Karpas-422 (cell line): ENCODE measurements at places on chromosomes 6 and 20.

DNA sequence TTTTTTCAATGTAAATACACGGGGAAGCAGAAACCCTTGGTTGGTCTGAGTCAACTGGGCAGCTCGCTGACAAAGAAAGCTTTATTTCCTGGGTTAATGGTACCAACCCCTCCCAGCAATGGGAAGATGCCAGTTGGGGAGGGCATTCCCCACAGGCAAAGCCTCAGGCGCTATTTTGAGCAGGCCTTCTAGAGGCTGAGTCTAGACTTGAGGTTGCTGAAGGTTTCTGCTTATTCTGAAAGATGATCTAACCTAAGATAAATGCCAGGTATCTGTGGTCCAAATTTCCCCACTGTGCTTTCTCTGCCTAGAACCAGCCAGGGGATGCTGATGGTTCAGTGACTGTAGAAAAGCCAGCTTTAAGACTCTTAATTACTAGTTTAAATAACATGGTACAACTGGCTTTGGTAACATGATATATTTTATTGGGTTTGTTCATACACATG lies 172.5 kb upstream of the JARID2 start:
- no peak for DNase-seq

- DNase-seq: no peak
Observed at GRCh38 chr6:158474961-158475343, 84.9 kb upstream of the TMEM181 start.

DNA sequence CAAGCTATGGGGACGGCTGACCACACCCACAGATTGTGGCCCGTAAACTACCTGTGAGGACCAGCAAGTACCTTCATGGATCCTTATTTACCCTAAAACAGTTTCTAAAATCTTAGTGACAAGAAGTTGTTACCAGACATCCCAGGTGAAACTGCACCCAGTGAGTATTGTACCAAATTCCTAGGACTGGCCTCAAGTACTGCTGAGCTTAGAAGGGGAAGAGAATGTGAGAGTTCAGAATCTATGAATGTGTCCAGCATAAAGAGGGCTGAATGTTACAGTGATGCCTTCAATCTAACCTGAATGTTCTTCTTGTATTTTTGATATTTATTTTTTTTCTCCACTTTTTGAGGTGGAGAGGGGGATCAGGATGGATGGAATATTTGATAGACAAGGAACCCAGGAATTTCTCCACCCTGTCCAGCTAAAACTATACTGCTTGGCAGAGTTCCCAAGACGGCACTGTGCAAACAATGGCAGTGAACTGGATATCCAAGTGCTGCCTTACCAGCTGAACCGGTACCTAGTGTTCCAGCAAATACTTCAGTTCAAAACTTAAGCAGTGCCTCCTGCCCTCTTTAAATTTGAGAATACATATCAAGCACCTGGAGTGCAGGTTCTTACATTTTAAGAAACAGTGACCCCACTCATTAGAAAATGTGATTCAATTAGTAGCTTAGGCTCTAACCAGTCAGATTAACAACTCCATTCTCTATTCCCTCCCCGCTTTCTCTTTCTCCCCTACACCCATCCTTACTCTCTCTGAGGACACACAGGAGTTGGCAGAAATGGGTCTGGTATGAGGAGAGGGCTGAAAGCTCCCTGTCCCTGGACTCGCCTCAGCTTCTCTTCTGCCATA lies 427.3 kb upstream of the FLRT3 start:
- no peak for DNase-seq

DNA sequence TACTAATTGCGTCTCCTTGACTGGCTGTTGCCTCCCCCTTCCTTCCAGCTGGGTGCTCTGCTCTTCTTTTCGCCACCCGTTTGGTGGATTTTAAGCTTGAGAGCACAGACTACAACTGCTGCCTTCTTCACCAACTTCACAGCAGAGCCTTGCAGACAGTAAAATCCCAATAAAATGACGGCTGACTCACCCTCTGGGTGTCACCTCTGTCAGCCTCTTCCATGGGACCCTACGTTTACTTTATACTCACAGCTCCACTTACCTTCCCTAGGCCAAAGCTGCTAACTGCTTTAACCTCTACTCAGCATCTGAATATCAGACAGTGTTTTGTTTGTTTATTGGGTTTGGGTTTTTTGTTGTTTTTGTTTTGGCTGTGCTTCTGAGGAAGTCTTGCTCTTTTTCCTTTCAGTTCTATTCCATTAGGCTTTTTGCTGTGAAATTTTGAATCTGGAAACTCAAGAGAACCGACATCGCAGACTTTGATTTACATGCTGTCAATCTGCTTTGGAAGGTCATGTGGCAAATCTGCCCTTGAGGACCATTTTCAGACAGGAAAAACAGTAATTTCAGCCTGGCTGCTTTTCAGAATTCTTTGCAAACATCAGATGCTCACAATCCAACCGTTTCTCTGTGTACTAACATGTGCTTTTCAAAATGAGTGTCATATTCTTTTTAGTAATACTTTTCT lies 2.4 kb downstream of the AGPAT4 start:
- DNase-seq: no peak

DNA sequence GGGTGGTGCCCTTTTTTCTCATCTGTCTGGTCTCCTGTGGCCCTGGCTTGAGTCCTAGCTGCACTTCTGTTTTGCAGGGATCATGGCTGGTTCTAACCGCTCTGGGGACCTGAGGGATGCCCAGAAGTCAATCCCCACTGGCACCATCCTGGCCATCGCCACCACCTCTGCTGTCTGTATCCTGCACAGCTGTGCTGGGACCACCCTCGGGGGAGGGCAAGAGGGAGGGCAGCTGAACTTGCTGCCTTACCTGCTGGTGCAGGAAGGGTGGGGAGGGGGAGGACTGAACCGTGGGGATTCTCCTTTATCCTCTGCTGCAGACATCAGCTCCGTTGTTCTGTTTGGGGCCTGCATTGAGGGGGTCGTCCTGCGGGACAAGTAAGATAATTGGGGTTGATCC lies 14.5 kb downstream of the SLC12A5 start:
- no peak for DNase-seq

- no peak for DNase-seq
Observed at GRCh38 chr6:158751921-158752320, 67.2 kb downstream of the EZR start.

DNA sequence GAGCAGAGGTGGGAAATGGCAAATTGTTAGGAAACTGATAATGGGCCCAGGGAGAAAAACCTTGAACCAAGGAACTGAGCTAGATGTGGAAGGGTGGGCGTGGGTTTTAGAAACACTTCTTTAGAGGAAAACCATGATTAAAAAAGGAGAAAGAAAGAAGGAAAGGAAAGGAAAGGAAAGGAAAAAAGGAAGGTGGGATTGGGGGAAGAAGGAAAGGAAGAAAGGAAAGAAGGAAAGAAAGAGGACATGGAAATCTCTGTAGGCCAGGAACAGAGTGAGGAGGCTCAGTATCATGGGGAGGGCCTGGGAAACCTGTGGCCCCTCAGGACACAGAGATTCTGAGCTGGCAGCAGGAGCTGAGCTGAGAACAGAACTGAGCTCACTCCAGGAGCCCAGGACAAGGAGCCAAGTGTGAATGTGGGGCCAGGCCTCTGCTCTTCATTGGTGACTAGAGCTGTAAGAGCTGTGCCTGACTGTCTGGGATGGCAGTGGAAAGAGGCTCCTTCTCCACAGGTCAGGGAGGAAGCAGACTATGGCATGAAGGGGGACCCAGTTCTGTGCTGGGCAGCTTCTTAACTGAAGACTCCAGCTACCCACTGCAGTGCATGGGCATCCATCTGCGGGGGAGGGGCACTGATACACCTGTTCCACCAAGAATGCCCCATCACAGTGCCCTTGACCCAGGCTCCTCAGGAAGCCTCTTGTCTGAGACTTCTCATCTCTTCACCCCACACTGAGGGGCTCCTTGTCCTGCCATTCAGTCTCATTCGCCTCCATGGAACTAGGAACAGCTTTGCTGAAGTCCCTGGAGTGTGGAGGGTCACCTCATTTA lies 116.1 kb upstream of the BACH2 start:
- DNase-seq: no peak

GRCh38 chr20:43843096-43843964 lies 71.3 kb upstream of the TOX2 start:
- no peak for DNase-seq

DNA sequence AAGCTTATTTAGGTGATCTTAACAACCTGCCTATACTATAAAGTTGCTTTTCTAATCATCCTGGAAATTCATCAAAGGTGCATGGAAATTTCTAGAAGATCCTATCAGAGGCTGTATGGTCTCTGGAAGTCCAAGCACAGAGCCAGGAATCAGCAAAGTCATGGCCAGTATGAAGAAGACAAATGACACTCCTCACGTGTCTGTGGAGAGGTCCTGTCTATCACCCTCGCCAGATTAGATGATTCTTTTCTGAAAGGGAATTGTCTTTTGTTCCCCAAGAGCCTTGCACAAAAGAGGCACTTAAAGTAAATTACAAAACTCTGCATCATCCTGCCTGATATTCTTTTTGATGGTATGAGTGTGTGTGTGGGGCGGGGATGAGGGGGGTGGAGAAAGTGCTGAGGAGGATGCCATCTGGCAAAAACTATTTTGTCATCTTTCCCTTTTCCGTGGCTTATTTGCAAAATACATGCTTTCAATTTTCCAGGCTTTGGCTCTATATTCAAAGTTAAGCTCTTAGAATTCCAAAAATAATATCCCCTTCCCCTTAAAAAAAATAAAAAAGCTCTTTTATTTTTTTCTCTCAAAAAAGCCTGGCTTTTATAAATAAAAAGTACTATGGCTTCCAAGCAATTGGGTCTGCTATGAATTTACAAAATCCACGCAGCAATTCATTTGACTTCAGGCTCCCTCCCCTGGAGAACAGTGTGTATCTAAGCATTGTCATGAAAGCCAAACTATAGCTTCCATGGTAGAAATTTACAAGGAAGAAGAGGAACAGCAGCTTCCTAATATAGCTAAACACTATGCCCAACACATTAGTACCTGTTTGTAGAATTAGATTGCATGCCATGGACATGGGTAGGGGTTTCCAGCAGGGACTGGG lies 185.2 kb upstream of the ARG1 start:
- no peak for DNase-seq

DNA sequence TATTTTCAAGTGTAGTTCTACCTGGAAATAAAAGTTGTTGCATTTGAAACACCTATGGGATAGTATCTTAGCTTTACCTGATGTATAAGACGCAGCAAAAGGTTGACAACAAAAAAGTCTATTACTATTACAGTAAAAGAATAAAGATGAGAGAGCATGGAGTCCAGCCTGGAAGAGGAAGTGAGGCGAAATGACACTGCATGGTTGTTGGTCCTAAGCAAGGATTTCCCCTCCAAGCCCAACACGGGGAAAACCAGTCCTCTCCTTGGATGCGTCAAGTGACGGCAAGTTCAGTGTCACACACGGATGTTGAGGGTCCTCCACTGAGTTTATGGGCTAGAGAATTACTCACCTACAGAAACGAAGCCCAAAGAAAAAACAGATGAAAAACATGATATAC lies 51.7 kb downstream of the COL11A2 start:
- DNase-seq: no peak

DNA sequence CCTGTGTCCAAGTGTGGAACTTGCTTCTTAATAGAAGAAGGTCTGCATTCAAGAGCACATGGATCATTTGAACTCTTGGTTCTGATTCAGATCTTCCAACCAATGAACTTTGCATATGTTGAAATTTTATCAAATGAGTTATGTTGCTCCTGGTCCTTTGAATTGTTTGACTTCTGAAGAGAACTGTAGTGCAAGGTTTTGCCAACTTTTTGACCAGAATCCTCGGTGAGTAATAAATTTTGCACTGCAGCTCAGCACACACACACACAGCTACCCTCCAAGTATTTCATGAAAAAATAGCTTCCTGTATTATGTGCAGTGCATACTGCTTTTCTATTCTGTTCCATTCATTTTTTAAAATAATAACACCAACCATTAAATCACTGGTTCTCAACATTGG lies 67.5 kb downstream of the BFSP1 start:
- DNase-seq: no peak

- no peak for DNase-seq
Observed at GRCh38 chr6:3643921-3644738, 107.4 kb downstream of the PXDC1 start.

- no peak for DNase-seq
Observed at GRCh38 chr6:27678469-27678868, 205.6 kb upstream of the ZNF184 start.

DNA sequence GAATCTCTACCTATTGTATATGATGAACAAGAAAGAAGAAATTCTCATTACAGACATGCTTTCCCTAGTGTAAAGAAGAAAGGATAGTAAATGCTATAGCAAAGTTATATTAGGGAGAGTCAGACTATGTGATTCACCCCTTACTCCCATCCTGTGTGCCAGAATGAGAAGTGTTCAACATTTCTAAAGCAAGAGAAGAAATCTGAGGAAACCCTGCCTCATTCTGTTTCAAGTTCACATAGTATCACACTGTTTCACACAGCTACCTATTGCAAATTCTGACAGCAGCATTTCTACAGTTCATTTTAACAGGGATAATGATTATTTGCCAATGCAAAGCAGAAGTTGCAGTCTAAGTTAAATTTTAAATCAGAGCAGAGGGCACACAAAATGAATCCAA lies 267.2 kb upstream of the TCF21 start:
- DNase-seq: no peak

- no peak for DNase-seq
Observed at GRCh38 chr6:156601152-156602065, 175.8 kb upstream of the ARID1B start.

- DNase-seq: no peak
Observed at GRCh38 chr20:49603209-49603627, 35.3 kb upstream of the PTGIS start.

- DNase-seq: no peak
Observed at GRCh38 chr6:111418971-111419693, 63.9 kb downstream of the REV3L start.

- no peak for DNase-seq
Observed at GRCh38 chr20:32035426-32035779, 16.6 kb upstream of the HCK start.

- no peak for DNase-seq
Observed at GRCh38 chr6:148455225-148455624, 112.6 kb downstream of the SASH1 start.

- DNase-seq: no peak
Observed at GRCh38 chr6:110545081-110545872, 68.9 kb upstream of the SLC22A16 start.

DNA sequence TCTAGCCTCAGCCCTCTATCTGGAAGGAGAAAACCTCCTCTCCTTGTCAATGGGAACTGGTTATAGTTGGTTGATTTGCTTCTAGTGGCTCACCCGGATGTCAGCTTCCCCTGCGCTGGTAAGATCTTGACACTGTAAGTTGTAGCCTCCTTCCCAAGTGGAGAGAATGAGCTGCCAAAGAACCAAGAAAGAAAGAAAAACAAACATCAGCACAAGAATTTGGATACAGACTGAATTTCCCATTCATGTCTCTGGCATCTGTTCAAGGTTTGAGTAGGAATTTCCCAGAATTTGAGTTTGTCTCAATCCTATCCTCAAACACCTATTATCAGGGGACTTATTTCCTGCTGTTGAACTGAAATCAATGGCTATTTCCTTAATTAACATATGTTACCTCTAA lies 44.1 kb downstream of the ELOVL2 start:
- no peak for DNase-seq

DNA sequence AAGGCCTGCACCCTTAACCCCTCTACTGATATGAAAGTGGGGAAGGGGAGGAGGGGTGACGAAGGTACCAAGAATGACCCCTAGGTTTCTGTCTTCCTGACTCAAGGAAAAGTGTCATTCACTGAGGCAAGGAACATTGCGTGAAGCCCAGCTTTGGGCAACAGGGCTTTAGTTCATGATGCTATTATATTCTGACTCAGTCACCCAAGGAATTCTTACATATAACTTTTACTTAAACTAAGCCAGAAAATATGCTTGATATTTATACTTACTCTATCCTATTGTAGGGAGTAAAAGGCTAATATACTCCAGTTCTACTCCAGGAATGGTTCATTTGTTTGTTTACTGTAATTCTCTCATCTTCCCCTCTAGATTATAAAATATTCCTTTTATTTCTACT lies 60.5 kb downstream of the DOP1A start:
- DNase-seq: no peak
